GM20000 (cell line): ENCODE measurements at places on chromosomes 16 and 17.

GRCh38 chr17:9120471-9120870 is 99.2 kb downstream of the NTN1 start:
- no peak for DNase-seq

DNA sequence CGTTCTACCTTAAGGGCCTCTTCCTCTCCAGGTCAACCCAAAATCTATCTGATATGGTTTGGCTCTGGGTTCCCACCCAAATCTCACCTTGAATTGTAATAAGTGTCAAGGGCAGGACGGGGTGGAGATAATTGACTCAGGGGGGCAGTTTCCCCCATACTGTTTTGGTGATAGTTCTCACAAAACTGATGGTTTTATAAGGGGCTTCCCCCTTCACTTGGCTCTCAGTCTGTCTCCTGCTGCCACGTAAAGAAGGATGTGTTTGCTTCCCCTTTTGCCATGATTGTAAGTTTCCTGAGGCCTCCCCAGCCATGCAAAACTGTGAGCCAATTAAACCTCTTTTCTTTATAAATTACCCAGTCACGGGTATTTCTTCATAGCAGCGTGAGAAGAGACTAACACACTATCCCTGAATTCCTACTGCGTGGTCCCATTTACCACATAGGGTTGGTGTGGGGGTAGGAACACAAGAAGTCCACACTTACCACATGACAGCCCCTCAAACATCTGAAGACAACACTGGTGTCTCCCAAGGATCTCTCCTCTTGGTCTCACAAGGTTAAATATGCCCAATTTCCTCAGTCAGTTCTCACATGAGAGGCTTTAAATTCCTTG is 8.2 kb downstream of the COTL1 start:
- DNase-seq = no peak

- DNase-seq = no peak
Measured at GRCh38 chr16:14089283-14089823, 18.2 kb downstream of the MRTFB start.

DNA sequence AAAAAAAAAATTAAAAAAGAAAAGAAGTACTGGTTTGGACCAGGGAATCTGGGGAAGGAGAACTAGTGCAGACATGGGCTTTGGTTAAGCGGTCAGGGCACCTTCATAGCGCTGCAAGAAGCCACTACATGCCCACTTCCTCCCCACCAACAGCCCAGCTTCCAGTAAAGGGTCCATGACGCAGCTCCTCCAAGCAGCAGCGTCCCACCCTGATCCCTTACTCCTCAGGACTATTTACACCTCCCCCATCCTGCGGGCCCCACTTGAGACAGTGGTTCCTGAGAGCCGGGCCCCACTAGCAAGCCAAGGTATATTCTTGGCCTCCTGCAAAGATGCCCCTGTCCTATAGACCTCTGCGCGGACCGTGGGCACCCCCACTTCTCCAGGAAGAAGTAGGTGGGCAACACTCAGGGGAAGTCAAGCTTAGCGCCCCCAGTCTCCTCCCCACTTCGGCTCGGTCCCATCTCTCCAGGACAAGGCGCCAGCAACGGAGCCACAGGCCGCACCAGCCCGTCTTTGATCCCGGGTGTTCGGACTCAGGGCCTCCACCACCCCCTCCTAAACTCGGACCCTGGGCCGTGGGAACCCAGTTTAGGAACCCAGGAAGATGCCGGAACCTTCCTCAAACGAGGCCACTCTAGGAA is 913 bp upstream of the PRR14 start:
- no peak for DNase-seq

- DNase-seq = no peak
Measured at GRCh38 chr17:80817861-80818260, 173.8 kb upstream of the CHMP6 start.

GRCh38 chr17:15779119-15779518 is 47.0 kb downstream of the TBC1D26 start:
- no peak for DNase-seq

GRCh38 chr16:66228792-66229191 is 137.7 kb upstream of the CDH5 start:
- no peak for DNase-seq

- no peak for DNase-seq
Measured at GRCh38 chr16:49834531-49835151, 21.3 kb downstream of the ZNF423 start.

DNA sequence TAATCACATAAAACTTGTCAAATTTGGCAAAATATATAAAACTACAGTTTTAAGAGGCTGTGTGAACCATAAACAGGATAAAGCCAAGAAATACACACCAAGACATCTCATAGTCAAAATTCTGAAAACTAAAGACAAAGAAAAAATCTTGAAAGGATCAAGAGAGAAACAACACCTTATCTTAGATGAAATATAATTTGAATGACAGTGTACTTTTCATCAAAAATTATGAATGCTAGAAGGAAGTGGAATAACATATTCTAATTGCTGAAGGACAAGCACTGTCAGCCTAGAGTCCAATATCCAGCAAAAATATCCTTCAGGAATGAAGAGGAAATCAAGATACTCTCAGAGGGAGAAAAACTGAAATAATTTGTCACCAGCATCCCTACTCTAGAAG is 37.2 kb downstream of the PIK3R5 start:
- no peak for DNase-seq

GRCh38 chr16:68287276-68288251 is 23.2 kb downstream of the SLC7A6OS start:
- DNase-seq = no peak
